ENCODE measurements at places on chromosomes 13 and 19.

- no peak for DNase-seq
These were observed 4.9 kb downstream of the ZSCAN1 start for GRCh38 chr19:58038688-58039204.

DNA sequence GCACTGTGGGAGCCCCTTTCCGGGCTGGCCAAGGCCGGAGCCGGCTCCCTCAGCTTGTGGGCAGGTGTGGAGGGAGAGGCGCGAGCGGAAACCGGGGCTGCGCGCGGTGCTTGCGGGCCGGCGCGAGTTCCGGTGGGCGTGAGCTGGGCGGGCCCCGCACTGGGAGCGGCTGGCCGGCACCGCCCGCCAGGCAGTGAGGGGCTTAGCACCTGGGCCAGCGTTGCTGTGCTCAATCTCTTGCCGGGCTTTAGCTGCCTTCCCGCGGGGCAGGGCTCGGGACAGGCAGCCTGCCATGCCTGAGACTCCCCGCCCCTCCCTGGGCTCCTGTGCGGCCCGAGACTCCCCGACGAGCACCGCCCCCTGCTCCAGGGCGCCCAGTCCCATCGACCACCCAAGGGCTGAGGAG lies 405.2 kb upstream of the PRR20A start:
- DNase-seq = no peak

- DNase-seq = no peak
These were observed 7.4 kb upstream of the PGLS start for GRCh38 chr19:17504030-17504429.

DNA sequence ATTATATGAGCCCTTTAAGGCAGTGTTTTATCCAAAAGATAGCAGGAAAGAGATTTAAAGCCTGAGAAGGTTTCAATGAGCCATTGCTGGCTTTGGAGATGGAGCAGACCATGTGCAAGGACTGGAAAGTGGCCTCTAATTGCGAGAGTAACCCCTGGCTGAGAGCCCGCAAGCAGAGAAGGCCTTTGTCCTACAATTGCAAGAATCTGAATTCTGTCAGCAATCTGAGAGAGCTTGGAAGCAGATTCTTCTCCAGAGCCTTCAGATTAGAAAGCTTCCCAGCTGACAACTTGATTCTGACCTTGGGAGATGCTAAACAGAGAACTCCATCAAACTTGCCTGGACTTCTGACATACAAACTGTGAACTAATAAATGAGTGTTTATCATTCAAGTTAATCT lies 528.7 kb upstream of the KLF12 start:
- no peak for DNase-seq

GRCh38 chr19:42601811-42602443 lies 7.2 kb upstream of the CEACAM8 start:
- no peak for DNase-seq
